ENCODE measurements at places on chromosomes 5 and 9. TPM values are rescaled to one million over a fixed set of nuclear protein-coding genes. Genes with fewer than 3 reads are reported as not detected.

The NUP214 gene
- 72.2 TPM for total RNA-seq

The ZER1 gene
- total RNA-seq: 24.0 TPM

The DNAJC18 gene
- total RNA-seq: 9.6 TPM

GRCh38 chr5:89351975-89352374, 469.0 kb upstream of the MEF2C start:
- H3K4me3 ChIP-seq: no peak overlapping the region
- H3K27ac ChIP-seq: no peak overlapping the region
- peaks cover 26% of the 10 kb centered on the region for H3K4me1 ChIP-seq
- DNase-seq: no peak
- no peaks in the 10 kb centered on the region for H3K27me3 ChIP-seq

GRCh38 chr5:149320791-149321330, 24.4 kb upstream of the GRPEL2 start:
- no peaks in the 10 kb centered on the region for H3K36me3 ChIP-seq
- no peak overlapping the region for H3K4me3 ChIP-seq
- no peaks in the 10 kb centered on the region for H3K4me1 ChIP-seq

DNA sequence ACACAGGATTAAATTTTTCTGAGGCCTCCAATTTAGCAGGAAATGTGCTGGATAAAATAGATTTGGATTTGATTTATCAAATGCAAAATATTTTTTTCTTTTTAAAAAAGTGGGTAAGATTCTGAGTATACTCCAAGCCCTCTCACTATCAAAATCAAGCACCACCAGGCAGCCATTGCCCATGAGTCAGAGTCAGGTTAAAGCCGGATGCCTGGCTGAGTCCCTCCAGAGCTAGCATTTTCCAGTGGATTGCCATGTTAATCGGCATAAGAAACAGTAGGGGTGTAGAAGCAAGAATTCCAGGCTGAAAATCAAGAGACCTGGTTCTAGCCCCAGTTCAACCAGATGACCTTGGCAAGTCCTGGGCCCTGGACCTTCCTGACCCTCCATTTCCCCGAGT, 85.3 kb downstream of the FAM114A2 start:
- H3K27me3 ChIP-seq: peaks cover 2% of the 10 kb centered on the region
- H3K36me3 ChIP-seq: no peaks in the 10 kb centered on the region
- no peak for DNase-seq
- H3K27ac ChIP-seq: no peak overlapping the region
- no peak overlapping the region for H3K4me3 ChIP-seq
- no peaks in the 10 kb centered on the region for H3K4me1 ChIP-seq

GRCh38 chr5:72597456-72597948, 90.3 kb upstream of the ZNF366 start:
- H3K27me3 ChIP-seq: no peaks in the 10 kb centered on the region
- H3K36me3 ChIP-seq: no peaks in the 10 kb centered on the region
- no peak overlapping the region for H3K27ac ChIP-seq
- no peak for DNase-seq

GRCh38 chr9:112012026-112012902, 115.7 kb downstream of the UGCG start:
- H3K4me3 ChIP-seq: peak overlapping the region; percentile 47
- H3K4me1 ChIP-seq: peaks cover 84% of the 10 kb centered on the region
- H3K27ac ChIP-seq: peak overlapping the region; percentile 93
- no peaks in the 10 kb centered on the region for H3K27me3 ChIP-seq
- H3K36me3 ChIP-seq: no peaks in the 10 kb centered on the region

DNA sequence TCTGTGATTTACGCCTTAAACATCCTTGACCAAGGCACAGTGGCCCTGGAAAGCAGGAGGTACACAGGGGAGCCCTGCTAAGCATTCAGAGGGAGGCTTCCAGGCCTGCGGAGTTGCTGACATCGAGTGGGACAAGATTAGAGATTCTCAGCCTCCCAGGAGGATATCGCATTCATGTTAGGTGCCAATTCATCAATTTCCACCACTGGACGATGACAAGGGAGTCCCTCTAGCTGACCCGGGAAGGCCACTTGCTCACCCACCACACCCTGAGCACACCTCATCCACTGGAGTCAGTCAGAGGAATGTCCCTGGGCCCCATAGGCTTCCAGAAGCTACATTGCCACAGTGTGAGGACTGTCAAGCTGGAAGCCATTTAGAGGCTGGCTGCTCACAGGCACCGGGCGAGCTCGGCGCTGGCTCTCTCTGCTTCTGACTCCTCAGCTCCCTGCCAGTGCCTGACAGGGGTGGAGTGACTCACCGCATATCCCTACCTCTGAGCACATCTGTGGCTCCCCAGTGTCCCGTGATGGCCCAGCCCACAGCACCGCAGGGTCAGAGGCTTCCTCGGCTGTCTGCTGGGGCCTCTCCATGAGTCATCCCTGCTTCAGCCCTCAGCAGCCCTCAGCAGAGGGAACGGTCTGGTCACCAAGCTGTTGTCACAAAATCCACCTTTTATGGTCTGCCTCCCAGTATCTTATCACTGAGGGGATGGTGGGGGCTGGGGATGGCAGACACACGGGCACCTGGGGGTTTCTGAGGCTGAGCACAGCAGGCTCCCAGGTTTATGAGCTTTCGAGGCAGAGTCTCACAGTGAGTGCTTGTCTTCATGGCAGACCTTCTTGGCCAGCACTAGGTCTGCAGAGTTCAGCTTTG, 117.5 kb downstream of the ZNF608 start:
- H3K36me3 ChIP-seq: no peaks in the 10 kb centered on the region
- peaks cover 23% of the 10 kb centered on the region for H3K4me1 ChIP-seq
- no peak overlapping the region for H3K27ac ChIP-seq
- H3K4me3 ChIP-seq: no peak overlapping the region
- no peak for DNase-seq
- no peaks in the 10 kb centered on the region for H3K27me3 ChIP-seq

DNA sequence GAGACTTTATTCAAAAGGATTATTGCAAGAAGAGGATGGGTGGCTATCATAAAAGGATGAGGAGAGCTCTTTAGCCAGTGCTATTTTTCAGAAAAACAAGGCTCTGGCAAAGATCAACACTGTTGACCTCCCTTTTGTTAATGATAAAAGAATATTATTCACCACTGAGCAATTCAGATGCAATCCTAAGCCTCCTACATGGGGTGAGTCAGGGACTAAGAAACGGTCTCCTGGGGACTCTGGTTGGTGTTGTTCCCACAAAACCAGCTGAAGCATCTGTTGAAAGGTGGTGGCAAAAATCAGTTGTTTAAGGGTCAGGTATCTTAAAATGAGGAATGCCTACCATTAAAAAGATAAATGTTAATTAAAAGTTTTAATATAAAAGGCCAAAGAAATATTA, 7.7 kb upstream of the GCNT1 start:
- peaks cover 4% of the 10 kb centered on the region for H3K4me1 ChIP-seq
- H3K27ac ChIP-seq: no peak overlapping the region
- no peaks in the 10 kb centered on the region for H3K27me3 ChIP-seq
- no peak for DNase-seq
- H3K4me3 ChIP-seq: no peak overlapping the region

- H3K27ac ChIP-seq: no peak overlapping the region
- no peaks in the 10 kb centered on the region for H3K4me1 ChIP-seq
- H3K27me3 ChIP-seq: no peaks in the 10 kb centered on the region
- no peak overlapping the region for H3K4me3 ChIP-seq
- no peak for DNase-seq
Observed at GRCh38 chr5:92641031-92641962, 939.7 kb downstream of the NR2F1-AS1 start.

- no peak overlapping the region for H3K4me3 ChIP-seq
- H3K4me1 ChIP-seq: no peaks in the 10 kb centered on the region
- no peak for DNase-seq
- no peaks in the 10 kb centered on the region for H3K27me3 ChIP-seq
Observed at GRCh38 chr5:128470663-128471062, 67.4 kb downstream of the FBN2 start.

DNA sequence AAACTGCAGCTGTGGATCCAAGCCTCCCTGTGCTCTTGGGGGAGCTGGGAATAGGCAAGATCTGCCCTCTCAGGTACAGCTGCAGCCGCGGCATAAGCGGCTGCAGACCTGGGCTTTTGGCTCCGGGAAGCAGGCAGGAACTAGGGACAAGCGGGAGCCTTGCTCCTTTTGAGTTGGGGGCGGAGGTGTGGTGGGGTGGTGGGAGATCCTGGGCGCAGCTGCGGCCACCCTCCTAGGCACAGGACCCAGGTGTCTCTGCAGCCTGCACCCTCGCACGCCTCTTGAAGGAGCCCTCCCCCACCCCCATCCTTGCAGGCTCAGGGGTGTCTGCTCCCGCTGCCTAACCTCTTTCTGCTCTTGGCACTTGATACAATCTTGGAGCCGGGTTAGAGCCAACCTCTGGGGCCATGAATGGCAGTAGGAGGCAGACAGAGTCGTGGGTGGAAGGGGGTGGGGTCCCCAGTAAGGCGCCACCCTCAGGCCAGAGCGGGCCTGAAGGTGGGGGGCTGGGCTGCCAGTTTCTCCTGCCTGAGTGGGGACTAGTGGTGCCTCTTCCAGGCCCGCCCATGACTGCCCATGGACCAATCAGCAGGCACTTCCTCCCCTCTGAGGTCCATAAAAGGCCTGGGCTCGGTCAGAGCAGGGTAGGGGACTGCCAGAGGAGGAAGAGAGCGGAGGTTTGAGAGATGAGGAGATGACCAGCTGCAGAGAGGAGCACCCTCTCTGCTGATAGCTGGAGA, 267.6 kb upstream of the TNC start:
- no peak overlapping the region for H3K4me3 ChIP-seq
- no peaks in the 10 kb centered on the region for H3K27me3 ChIP-seq
- no peaks in the 10 kb centered on the region for H3K4me1 ChIP-seq
- no peaks in the 10 kb centered on the region for H3K36me3 ChIP-seq
- no peak for DNase-seq
- H3K27ac ChIP-seq: no peak overlapping the region

DNA sequence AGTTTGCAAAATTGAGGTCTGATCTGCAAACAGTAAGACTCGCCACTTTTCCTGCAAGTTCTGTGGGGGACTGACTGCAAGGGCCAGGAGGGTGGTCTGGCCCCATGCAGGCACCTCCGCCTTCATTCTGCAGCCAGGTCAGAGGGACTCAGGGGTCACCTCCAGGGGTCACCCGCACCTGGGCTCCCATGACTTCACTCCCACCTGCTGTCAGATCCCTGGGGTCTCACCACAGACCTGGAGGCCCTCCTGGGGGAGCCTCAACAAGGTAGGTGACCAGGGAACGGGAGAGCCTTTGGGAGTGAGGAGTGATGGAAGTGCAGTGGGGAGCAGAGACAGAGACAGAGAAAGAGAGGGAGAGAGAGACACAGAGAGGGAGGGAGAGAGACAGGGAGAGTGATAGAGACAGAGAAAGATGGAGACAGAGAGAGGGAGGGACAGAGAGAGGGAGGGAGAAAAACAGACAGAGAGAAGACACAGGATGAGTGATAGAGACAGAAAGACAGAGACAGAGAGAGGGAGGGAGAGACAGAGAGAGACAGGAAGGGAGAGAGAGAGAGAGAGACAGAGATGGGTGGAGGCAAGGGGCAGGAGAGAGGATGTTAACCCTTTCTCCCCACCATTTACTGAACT, 41.5 kb upstream of the SLC6A19 start:
- no peak overlapping the region for H3K4me3 ChIP-seq
- H3K27ac ChIP-seq: no peak overlapping the region
- peaks cover 7% of the 10 kb centered on the region for H3K4me1 ChIP-seq
- peaks cover 27% of the 10 kb centered on the region for H3K27me3 ChIP-seq
- DNase-seq: no peak
- H3K36me3 ChIP-seq: no peaks in the 10 kb centered on the region

GRCh38 chr5:142507531-142508372, 178.1 kb downstream of the FGF1 start:
- no peak overlapping the region for H3K27ac ChIP-seq
- peaks cover 10% of the 10 kb centered on the region for H3K27me3 ChIP-seq
- H3K36me3 ChIP-seq: no peaks in the 10 kb centered on the region

DNA sequence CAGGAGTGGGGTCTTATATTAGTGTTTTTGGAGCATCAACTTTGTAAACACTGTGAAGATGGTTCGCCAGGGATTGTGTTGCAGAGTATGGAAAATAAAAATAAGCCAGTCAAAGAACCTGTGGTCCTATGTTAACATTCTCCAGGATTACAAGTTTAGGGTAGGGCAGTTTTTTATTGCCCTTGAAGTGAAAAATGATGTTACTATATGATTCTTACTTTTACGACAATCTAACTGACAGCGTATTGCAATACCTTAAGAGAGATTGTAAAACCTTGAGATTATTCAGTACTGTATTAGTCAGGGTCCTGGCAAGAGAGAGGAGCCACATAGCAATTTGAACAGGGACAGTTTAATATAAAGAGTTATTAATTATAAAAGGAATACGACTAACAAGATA, 144.7 kb upstream of the ZNF608 start:
- H3K4me1 ChIP-seq: peaks cover 2% of the 10 kb centered on the region
- H3K4me3 ChIP-seq: no peak overlapping the region
- H3K27ac ChIP-seq: no peak overlapping the region
- H3K36me3 ChIP-seq: no peaks in the 10 kb centered on the region
- H3K27me3 ChIP-seq: no peaks in the 10 kb centered on the region

- H3K27me3 ChIP-seq: no peaks in the 10 kb centered on the region
- no peak for DNase-seq
- H3K36me3 ChIP-seq: no peaks in the 10 kb centered on the region
- H3K4me1 ChIP-seq: no peaks in the 10 kb centered on the region
Observed at GRCh38 chr5:25448190-25448621, 803.4 kb upstream of the CDH10 start.

GRCh38 chr9:115207003-115207836, 89.3 kb upstream of the TNC start:
- peak overlapping the region; percentile 6 for H3K4me3 ChIP-seq
- peak overlapping the region; percentile 42 for H3K27ac ChIP-seq
- no peaks in the 10 kb centered on the region for H3K36me3 ChIP-seq
- H3K4me1 ChIP-seq: peaks cover 60% of the 10 kb centered on the region
- no peak for DNase-seq
- no peaks in the 10 kb centered on the region for H3K27me3 ChIP-seq

DNA sequence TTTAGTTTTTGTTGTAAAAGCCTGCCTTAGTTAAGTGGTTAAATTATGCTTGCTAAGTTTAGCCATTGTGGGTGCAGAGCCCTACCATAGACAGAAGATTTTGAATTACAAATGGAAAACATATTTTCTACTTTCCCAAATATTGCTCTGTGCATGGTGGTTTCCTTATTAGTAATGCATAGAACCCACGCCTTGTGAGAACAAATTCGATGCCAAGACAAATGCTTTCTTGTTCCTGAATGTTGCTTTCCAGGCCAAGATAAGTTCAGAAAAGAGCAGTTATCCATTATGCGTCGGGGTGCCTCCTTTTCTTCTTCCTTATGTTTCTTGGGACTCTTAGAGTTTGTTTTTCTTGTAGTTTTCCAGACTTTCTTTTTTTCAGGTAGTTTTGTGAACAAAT, 31.0 kb upstream of the GARNL3 start:
- no peaks in the 10 kb centered on the region for H3K4me1 ChIP-seq
- H3K27me3 ChIP-seq: peaks cover 3% of the 10 kb centered on the region
- no peak for DNase-seq

- no peak overlapping the region for H3K4me3 ChIP-seq
- no peak for DNase-seq
- H3K27ac ChIP-seq: no peak overlapping the region
- H3K4me1 ChIP-seq: no peaks in the 10 kb centered on the region
- peaks cover 15% of the 10 kb centered on the region for H3K27me3 ChIP-seq
Observed at GRCh38 chr5:7808998-7809397, 41.9 kb downstream of the CFAP90 start.

GRCh38 chr5:124480022-124480421, 266.4 kb downstream of the ZNF608 start:
- no peak overlapping the region for H3K27ac ChIP-seq
- H3K4me1 ChIP-seq: peaks cover 5% of the 10 kb centered on the region
- no peak overlapping the region for H3K4me3 ChIP-seq
- DNase-seq: no peak
- H3K36me3 ChIP-seq: no peaks in the 10 kb centered on the region

Measured in activated B cell treated with CpG ODN at 0.5 μM for 24 hours (primary cell).